AG04449 (cell line): ENCODE measurements at places on chromosomes 7 and 10.

GRCh38 chr10:103610083-103610472, 116.6 kb downstream of the NEURL1 start:
- no peak for DNase-seq

DNA sequence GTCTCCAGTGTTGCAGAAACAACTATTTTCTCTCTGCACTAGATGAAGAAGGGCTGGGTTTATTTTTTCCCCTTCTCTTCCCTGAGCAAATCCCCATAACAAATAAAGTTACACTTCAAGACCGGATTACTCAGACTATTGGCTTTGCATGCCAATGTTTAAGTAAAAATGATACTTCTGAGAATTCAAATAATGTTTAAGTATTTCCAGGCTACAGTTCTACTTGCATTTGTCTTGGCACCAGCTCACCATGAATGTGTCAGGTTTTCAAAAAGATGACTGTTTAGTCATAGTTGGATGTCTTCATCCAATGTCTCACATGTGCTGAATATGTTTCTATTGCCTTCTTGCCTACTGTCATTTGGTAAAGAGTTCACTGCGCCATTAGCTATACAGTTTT, 912.6 kb downstream of the GATA3 start:
- no peak for DNase-seq

GRCh38 chr10:70378122-70378521, 4.3 kb downstream of the LRRC20 start:
- peak; percentile 83 for DNase-seq

GRCh38 chr7:79352323-79352722, 101.1 kb downstream of the MAGI2 start:
- DNase-seq = no peak

DNA sequence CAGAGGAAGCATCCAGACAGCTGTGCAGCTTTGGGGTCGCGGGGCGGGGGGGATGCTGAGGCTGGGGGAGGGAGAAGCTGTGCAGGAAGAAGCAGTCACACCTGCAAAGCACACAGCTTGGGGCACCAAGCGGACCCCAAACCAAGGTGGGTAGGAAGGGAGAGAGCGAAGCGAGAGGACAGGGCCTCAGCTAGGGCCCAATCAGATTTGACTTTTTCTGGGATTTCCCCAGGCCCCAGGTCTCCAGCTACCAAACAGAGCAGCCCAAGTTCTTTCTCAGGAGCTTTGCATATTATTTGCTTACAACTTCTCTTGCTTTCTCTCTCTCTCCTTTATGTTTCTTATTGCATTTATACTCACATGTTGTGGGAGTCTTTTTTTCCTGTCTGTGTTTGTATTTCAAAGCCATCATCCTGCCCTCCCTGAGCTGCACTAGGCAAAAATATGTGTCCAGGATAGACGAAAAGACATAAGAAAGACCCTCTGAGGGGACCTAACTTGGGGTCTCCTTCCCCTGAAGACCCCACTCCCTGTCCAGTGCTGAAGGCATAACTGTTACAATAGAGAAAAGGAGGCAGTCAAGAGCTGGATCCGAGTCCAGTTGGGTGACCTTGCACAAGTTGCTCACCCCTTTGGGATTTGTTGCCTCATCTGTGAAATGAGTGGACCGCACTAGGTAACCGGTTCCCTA, 50.6 kb upstream of the SMNDC1 start:
- no peak for DNase-seq

DNA sequence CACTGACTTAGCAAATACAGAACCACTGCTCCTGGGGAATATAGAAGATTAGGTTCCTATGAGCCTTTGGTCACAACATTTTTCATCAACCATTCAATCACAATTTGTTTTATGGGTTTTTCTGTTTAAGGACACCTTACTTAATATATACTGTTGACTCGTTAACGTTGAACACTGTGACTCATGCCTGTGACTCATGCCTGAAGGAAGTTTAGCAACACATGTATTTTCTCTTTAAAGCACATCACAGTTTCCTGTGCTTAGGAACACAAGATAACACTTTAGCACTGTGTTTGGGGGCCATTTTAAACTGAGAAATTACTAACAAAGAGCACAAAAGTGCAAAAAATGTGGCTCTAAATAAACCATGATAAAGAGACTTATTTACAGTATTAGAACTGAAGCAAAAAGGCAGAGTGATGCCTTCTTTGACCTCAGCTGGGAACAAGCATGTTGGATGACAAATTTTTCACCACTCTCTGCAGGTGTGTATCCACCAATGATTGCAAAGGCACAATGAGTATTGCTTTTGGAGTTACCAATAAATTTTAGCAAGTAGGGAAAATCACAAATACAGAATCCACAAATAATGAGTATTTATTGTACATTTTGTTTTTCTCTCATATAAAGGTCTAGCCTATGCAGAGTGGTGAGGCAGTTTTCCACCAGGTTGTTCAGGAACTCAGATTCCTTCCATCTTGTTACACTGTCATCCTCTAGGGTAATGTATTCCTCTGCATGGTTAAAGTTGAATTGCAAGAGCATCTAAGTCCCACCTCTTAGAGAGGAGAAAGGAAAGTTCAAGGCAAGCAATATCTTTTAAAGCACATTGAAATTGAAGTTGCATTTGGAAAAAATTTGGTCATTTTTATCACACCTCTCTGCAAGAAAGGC, 7.3 kb downstream of the FGFBP3 start:
- peak; percentile 68 for DNase-seq
